ENCODE measurements at places on chromosomes 11 and 22.

DNA sequence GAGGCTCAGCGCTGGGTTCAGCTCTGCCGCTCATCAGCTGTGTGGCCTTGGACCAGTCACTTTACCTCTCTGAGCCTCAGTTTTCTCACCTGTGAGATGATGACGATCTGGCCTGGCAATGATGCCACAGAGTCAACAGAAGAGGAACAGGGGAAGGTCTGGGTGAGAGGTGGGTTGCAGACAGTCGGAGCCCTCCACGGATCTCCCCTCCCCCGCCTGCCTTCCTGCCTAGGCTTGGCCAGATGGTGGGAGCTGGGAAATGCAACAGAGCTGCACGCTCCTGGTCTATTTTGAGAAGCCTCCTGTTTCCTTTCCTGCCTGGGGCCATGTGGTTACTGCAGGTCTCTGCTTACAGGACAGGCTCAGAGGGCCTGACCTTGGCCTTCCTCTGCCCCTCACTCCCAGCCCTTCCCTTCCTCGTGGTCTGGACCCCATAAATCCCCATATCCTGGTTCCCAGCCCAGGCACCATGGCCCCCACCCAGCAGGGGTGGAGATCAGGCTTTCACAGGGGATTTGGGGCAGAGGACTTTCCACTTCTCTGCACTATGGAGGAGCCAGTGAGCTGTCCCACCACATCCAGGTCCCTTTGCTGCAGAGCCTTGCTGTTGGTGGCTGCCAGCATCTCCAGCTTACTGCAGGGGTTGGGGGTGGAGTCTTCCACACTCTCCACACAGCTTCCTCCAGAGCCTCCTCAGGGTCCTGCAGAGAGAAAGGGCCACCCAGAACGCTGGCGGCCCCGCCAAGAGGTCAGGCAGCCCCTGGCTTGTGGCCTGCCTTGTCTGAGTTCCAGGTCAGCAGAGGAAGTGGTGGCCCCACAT lies 46.9 kb downstream of the C11orf96 start:
- DNase-seq, result no peak

DNA sequence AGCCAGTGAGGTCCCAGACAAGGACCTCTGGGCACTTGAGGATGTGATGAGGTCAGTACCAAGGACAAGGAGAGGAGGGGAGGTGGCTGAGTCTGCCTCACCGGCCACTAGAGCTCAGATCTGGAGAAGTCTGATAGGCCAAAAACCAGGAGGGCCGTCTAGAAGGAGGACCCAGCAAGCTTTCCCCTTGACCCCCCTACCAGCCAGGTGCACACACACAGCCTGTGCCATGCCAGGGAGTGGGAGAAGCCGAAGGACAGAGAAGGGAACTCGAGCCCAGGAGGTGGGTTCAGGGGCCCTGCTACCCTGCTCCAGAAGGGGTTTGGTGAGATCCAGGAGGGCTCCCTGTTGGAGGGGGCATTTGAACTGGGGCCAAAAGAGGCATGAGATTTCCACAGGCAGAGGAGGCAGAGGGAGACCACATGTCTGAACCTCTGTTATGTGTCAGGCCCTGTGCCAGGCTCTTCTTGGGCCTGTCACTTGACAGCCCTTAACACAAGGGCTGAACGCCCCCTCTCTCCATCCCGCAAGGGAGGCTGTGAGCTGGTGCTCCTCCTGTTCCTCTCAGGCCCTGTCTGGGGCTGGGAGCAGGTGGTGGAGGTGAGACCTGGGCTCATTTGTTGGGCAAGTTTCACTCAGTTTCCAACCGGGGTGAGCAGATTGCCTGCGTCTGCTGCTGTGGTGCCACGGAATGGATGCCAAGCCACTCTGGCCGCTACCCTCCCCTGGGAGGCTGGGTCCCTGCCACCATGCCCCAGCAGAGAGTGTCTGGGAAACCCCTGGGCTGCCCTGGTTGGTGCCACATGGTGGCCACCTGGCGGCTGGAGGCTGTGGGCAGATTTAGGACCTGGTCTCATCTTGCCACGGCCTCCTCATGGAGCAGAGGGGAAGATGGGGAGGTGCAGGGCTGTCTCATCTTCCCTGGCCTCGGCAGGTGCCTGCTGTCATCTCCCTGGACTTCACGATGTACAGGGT lies 65.2 kb downstream of the MPPED1 start:
- DNase-seq, result no peak

DNA sequence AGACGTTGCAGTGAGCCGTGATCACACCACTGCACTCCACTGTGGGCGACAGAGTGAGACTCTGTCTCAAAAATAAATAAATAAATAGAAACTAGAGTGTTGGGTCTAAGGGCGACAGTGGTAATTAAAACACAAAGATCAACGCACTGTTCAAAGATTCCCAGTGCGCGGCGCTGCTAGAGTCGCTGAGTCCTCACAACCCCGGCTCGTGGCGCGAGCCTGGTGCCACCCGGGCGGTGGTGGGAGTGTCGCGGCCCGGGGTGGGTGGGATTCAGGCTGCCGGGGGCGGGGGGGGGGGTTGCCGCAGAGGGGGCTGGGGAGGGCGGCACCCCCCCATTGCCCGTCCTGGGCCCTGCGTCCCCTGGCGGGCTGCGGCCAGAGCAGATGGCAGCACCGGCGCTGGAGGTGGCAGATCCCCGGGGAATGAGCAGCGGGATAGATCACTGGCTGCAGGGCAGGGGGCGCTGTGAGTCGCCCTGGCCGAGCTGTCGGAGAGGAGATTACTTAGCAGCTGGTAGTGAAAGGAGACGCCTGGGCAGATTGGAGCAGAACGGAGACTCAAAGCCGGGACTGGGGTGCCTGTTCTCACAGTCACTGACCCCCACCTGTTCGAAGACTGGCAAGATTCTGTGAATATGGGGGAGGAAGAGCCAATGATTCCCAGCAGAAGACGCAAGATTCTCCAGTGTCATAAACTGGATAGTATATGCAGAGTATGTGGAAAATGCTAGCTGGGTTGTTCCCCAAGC lies 30.2 kb upstream of the APOBEC3A start:
- DNase-seq, result no peak

- no peak for DNase-seq
Measured at GRCh38 chr11:17684550-17684949, 34.8 kb upstream of the MYOD1 start.
